ENCODE measurements at places on chromosomes 3 and 15.

- DNase-seq, result no peak
Observed at GRCh38 chr15:85993116-85993515, 86.6 kb upstream of the AGBL1 start.

GRCh38 chr15:58932710-58933280 lies 684 bp downstream of the SLTM start:
- no peak for DNase-seq

DNA sequence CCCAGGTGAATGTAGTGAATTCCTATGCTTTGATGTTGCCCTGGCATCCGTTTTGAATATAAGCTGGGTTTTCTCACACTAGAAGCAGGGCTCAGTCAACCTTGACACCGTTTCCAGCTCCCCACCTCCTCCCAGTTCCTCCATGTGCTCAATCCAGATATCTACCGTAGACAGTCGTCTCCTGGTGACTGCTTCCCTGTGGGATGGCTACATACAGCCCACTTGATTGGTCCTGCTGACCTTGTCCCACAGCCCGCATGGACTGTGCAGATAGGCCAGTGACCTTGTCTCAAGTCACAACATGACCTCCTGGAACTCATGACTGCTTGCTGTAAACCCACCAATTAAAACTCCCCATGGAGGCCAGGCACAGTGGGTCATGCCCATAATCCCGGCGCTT lies 8.1 kb downstream of the SEMA7A start:
- DNase-seq, result no peak

DNA sequence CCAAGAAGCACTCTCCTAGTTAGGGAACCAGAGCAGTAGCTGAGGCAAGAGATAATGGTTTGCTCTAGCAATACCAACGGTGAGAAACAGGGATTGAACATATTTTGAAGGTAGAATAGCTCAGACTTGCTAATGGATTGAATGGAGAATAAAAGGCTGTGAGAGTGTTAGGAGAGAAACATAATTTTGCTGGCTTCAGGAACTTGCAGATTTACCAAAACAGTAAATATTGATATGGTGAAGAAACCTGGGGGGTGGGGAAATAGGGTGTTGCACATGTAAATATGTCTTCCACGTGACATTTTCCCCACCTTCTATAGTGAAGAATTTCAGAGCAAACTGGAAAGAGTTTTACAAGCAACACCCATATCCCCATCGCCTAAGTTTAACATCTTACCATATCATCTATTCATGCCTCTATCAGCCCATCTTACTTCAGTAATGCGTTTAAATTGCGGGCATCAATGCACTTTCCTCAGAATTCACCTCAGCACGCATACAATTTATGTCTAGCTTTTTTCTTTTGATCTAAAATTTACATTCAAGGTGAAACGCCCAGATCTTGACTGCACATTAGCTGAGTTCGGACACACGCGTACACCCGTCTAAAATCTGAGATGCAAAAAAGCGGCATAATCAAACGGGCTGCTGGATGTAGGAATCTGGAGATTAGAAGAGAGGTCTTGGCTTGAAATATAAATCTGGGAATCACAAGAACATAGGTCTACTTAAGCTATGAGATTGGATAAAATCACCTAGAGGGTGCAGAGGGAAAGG lies 891 bp upstream of the NR1D2 start:
- DNase-seq, result no peak

GRCh38 chr3:13590841-13591520 lies 42.1 kb downstream of the FBLN2 start:
- no peak for DNase-seq

- no peak for DNase-seq
Observed at GRCh38 chr15:69805248-69805953, 292.3 kb downstream of the TLE3 start.
